Daoy (cell line): ENCODE measurements at places on chromosomes 11 and 22. TPM values are rescaled to one million over a fixed set of nuclear protein-coding genes. Genes with fewer than 3 reads are reported as not detected.

GRCh38 chr11:114321621-114322257, 25.5 kb downstream of the NNMT start:
- DNase-seq, result peak; percentile 62

DNA sequence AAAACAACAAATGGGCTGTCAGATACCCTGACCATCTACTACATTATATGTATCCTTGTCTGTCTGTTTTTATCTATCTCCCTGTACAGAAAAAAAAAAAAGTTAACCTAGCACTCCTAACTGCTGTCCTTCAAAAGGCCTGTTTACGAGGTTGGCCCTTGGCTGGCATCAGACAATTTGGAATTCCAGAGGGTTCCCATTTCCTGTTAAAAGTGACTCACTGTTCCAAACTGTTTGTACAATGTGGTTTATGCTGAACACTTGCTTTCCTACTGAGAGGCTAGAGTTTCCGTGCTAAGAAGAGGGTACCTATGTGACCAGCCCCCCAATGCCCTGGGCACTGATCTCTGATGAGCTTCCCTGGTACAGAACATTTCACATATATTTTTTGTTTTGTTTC, 65.9 kb upstream of the HMGXB4 start:
- DNase-seq, result peak; percentile 83

DNA sequence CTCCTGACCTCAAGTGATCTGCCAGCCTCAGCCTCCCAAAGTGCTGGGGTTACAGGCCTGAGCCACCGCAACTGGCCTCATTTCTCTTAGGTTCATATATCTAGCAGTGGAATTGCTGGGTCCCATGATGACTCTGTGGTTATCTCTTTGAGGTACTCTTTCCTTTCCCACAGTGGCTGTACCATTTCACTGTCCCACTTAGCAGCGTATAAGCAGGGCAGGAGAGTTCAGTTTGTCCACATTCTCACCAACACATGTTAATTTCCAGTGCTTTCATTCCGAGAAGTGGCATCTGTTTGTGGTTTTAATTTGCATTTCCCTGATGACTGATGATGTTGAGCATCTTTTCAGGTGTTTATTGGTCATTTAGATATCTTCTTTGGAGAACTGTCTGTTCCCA, 16.4 kb downstream of the PRR5 start:
- DNase-seq, result no peak

DNA sequence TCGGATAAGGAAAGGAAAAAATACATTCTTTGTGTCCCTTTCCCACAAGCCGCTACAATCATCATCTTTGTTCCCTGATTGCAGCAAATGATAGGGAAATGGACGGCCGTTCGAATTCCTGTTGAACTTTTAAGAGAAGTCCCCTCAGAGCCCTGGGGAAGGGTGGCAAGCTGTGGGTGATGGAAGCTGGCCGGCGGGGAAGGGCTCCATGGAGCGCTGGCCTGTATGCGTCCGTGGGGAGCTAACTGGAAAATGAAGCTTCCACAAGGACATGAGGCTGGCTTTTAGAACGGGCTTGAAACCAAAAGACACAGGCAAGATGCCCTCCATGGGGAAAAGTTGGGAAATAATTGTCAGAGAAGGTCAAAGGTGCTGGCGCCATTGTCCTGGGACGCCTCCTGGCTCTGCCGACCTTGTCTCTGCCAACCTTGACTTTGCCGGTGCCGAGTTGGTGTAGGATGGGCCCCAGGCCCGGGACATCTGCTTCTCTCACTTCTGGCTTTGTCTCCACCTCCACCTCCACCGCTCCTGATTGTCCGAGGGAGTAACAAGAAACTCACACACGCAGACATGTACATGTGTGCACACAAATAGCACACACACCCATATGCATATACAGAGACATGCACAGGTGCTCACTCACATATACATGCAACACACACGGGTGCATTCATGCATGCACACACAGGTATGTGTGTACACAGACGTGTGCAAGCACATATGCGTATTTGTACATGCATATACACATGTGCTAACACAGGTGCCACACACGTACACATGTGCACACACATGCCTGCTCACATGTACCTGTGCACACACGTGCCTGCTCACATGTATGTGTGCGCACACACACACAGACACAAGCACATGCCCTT, 14.5 kb upstream of the PPARA start:
- DNase-seq, result no peak

SDHAF2 gene
- 46.7 and 61.0 TPM in 2 replicates for total RNA-seq
